Effector CD8-positive, alpha-beta T cell (primary cell): ENCODE measurements at places on chromosomes 2 and 18.

GRCh38 chr18:63266888-63267790, 52.4 kb downstream of the BCL2 start:
- no peak for DNase-seq

GRCh38 chr2:141384676-141385075, 746.1 kb downstream of the LRP1B start:
- no peak for DNase-seq

- DNase-seq, result no peak
Measured at GRCh38 chr2:220300806-220301205, 673.4 kb downstream of the SLC4A3 start.

DNA sequence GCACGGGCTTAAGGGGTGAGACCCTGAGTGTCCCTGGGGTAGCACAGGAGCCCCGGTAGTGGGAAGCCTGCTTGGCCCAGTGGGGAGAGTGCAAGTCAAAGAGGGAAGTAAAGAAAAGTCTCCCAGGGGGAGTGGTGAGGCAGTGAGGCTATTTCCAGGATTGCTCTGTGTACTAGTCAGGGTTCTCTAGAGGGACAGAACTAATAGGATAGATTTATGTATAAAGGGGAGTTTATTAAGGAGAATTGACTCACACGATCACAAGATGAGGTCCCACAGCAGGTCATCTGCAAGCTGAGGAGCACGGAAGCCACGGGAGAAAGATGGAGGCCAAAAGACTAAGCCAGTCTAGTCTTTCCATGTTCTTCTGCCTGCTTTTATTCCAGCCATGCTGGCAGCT, 45.5 kb downstream of the CMPK2 start:
- no peak for DNase-seq

- DNase-seq, result no peak
Measured at GRCh38 chr2:144504218-144504641, 15.7 kb downstream of the ZEB2 start.

- no peak for DNase-seq
Measured at GRCh38 chr2:183081911-183082310, 3.4 kb downstream of the DUSP19 start.

DNA sequence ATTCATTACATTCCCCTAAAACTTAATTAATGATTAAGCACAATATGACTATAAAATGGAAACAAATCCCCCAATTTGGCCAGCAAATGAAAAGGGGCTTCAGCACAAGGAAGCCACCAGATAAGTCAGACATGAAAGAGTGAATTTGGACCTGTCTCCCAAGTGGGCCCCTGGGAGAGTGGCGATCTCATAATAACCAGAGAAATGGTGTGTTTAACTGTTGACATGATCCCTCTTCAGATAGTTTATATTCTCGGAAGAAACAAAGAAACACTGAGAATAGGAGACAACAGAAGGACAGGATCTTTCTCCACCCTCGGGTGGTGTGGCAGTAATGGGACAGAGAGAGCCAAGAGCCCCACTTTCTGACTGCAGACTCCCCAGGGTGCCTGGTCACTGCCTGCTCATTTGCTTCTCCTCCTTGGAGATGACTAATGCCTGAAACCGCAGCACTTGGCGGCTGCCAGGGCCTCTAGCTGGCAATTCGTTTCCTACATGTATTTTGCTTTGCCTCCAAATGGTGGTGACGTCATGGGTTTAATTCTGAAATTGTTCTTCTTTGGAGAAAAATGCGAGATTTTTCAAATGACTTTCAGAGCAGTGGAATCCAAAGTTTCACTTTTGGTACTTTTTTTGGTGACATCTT, 46.4 kb upstream of the SPP2 start:
- no peak for DNase-seq

DNA sequence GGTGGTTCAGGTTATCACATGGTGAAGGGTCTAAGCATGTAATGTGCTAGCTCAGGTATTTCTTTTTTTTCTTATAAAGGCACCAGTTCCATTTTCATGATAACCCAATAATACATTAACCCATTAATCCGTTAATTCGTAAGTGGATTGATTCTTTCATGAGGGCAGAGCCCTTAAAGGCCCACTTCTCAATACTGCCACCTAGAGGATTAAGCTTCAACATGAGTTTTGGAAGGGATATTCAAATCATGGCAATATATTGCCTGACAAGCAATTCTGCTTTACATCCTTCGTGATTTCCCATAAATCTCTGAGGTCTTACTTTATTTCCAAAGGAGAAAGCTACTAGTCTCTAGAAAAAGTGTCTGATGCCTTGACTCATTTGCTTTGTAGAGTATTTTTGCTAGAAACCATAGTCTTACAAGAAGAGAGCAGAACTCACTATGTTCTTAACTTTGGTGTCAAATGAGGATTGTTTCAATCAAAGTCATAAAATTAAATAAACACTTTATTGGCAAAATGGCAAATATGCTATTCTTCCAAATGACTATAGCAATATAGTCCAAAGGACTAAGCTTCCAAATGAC, 271.3 kb downstream of the KCNS3 start:
- no peak for DNase-seq

DNA sequence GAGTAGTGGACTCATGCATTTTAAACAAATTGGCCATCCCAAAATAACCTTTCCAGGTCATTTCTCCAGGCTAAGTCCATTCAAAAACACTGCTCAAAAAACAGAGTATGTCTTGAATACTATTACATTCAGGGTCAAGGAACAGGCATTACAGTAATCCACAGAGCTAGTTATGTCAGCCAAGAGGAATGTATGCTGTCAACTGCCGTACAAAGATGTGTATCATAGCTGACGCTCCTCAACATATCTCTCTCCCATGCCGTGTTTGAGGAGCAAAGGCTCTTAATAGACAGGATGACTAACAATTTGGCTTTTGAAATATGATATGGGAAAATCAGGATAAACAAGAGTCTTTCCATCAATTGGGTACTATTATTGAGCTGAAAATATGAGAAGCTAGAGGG, 68.8 kb upstream of the KCTD1 start:
- no peak for DNase-seq

GRCh38 chr2:205869439-205869838, 187.1 kb downstream of the NRP2 start:
- no peak for DNase-seq

GRCh38 chr2:120206022-120206581, 17.1 kb downstream of the TMEM185B start:
- no peak for DNase-seq

DNA sequence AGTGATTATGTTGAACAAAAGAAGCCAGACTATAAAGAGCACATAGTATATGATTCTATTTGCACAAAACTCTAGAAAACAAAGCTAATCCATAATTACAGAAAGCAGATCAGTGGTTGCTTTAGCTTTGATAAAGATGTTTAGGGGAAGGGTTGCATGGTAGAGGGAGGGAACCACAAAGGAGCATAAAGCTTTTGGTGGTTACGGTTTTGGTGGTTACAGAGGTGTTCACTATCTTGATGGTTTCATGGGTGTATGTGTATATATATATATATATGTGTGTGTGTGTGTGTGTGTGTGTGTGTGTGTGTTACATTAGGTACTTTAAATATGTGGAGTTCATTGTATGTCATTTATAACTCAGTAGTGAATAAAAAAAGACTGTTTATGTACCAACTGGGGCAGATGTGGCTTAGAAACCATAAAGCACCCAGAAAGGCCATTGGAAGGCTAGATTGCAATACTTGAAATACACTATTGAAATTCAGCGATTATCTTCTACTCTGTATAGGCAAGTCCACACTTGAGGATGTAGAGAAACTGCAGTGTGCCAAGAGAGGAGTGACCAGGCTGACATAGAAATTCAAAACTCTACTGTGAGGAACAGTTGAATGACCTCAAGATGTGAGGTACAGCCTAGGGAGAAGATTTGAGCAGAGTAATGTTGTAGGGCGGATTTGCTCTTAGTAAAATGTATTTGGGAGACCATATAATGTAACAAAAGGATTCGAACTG, 60.6 kb downstream of the CAB39 start:
- DNase-seq, result no peak

DNA sequence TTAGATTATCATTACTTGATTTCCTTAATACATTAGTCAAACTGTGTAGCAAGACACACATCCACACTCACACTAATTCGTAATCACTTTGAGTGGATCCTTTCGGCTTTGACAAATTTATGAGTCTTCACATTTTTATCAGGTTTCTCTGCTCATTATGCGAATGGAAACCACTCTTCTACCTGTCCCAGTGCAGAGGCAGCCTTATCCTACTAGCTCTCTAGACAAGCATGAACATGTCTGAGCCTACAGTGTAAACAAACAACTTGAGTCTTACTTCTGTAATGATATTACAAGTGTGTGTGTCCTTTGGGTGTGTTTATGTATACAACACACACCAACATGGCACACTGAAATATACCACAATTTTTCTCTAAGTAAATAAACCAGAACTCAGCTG, 361.9 kb upstream of the CHST9 start:
- DNase-seq, result no peak

DNA sequence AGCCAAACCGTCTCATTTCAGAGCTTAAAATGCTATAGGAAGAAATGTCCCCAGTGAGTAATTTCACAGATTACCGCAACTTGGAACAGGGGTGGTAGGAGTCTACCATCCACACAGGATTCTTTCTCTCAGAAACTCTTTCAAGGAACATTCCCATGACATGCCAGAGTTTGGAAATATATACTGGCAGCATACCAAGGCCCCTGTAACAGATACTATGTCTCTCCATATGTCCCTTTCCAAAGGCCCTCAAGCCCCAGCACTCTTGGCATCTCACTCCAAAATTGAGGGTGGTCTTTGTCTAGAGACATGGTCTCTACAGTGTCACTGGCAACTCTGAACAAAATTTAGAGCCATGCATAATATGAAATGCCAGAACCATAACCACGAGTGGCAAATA, 11.0 kb downstream of the FIGLA start:
- DNase-seq, result no peak

DNA sequence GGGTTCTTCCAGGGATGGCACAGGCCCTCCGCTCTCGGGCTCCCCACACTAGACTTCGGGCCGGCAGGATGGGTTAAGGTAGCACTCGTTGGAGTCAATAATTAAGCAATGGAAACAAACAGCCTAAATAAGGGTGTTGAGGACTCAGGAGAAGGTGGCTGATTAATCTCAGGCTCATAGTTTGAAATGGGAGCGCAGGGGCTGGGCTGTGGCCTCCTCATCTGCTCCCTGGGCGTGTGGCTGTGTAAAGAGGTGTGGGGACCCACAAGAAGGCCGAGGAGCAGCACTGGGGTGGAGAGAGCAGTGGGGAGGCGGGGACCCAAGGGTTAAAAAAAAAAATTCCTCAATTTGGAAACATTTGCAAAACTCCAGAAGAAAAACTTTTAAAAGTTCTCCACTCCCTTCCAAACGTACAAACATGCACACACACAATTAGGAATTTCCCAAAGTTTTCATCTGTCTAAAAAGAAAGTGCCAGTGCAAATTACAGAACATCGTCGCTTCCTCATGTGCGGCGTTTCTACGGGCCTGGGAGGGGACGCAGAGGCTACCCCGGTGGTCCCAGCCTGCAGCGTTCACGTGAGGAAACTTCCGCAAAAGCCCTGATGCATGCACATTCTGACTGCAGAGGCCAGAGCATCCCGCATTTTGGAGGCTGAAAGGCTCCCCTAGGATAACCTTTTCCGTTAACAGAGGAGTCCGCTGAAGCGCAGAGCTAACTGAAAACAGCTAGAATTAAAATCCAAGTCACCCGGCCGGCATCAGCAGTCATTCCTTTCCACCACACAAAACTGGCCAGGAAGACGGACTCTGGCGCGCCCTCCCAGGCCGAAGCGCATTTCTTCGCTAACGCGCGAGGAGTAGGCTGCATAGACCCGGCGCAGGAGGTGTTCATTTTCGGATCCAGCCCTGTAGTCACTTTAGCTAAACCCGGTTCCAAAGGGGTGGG, 1.0 kb upstream of the TUBB6 start:
- no peak for DNase-seq

- no peak for DNase-seq
Measured at GRCh38 chr18:75206452-75207309, 2.3 kb downstream of the PTGR3 start.

- DNase-seq, result no peak
Measured at GRCh38 chr2:42050010-42050702, 2.3 kb downstream of the PKDCC start.

GRCh38 chr18:58581265-58581664, 47.6 kb downstream of the ALPK2 start:
- no peak for DNase-seq

GRCh38 chr18:13716916-13717315, 9.4 kb downstream of the FAM210A start:
- DNase-seq, result no peak

DNA sequence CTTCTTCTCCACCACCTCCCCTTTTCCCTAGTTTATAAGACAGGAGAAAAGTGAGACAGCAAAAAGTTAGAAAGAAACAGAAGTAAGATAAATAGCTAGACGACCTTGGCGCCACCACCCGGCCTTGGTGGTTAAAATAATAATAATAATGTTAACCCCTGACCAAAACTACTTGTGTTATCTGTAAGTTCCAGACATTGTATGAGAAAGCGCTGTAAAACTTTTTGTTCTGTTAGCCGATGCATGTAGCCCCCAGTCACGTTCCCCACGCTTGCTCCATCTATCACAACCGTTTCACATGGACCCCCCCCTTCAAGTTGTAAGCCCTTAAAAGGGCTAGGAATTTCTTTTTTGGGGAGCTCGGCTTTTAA, 1.5 kb upstream of the BUB1 start:
- no peak for DNase-seq

DNA sequence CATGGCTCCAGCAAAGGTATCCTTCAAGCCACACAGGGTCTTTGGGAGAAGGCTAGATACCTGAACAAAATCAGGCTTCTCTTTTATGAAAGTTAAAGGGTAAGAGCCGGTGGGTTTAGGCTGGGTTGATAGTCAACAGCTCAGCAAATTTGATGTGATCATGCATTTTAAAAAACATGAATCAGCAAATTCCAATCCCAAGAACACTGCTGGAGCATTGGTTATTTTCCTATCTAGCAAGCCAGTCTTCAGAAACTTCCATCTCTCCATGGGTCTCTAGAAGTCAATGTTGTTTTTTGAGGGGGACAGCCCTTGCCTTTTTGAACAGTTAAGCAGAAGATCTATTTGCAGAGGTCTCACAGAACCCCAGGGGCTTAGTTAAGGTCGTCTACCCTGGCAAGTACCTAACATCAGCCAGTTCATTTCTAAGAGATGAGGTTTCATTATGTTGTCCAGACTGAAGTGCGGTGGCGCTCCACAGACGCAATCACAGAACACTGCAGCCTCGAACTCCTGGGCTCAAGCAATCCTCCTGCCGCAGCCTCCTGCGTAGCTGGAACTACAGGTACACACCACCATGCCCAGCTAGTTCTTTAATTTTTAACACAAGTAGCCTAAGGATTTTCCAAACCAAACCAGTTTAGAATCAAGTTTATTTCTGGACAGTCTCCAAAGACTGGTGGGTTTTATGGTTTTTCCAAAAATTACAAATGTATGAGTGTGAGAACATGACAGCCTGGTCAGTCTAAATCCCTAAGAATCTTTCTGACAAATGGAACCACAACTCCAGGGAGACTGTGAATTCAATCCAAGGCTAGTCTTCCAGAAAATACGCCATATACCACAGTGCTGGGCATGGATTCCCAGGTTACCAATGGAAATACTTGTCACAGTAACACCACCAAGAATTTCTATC, 4.1 kb upstream of the ZCCHC2 start:
- no peak for DNase-seq
